ENCODE measurements at places on chromosomes 6 and 20.

GRCh38 chr6:35327349-35328027 lies 14.9 kb upstream of the PPARD start:
- no peak overlapping the region for H3K4me3 ChIP-seq
- DNase-seq, result peak; percentile 58
- H3K27me3 ChIP-seq, result peaks cover 6% of the 10 kb centered on the region
- H3K36me3 ChIP-seq, result no peaks in the 10 kb centered on the region
- peaks cover 7% of the 10 kb centered on the region for H3K4me1 ChIP-seq

DNA sequence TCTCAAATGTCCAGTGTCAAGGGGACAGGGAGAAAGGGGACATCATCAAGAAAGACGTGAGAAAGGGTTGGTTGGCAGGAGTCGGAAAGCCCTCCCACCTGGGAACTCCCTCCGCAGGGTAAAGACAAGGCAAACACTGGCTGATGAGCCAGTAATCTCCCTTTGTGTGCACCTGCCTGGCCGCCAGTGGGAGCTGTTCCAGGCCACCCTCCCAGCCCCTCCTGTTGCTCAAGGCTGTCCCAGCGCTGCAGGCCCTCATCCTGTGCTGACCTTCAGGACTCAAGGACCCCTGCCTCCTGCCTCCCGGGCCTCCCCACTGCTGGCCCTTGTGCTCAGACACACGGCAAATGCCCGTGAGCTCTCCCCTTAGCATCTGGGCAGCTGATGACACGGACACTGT lies 7.4 kb downstream of the FRMD1 start:
- no peaks in the 10 kb centered on the region for H3K36me3 ChIP-seq
- no peak for DNase-seq
- H3K4me1 ChIP-seq, result peaks cover 5% of the 10 kb centered on the region
- no peak overlapping the region for H3K4me3 ChIP-seq
- H3K27me3 ChIP-seq, result peaks cover 13% of the 10 kb centered on the region
- no peak overlapping the region for H3K27ac ChIP-seq

DNA sequence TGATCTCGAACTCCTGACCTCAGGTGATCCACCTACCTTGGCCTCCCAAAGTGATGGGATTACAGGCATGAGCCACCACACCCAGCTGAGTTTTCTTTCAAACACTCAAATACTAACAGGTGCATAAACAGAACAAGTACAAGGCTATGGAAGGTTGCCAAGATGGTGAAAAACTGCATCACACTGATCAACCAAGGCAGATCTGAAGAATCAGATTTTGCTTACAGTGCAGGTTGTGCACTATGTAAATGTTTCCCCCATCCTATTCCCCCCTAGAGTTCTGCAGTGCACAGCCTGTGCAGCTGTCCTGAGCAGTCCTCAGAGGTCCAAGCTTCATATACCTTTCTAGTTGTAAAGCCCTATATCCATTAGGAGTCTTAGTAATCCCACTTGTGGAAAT lies 73.0 kb downstream of the GFRA4 start:
- no peak overlapping the region for H3K4me3 ChIP-seq
- no peak for DNase-seq
- H3K4me1 ChIP-seq, result no peaks in the 10 kb centered on the region
- no peak overlapping the region for H3K27ac ChIP-seq
- peaks cover 72% of the 10 kb centered on the region for H3K36me3 ChIP-seq

- H3K27ac ChIP-seq, result no peak overlapping the region
- no peak for DNase-seq
- H3K4me1 ChIP-seq, result peaks cover 37% of the 10 kb centered on the region
- no peaks in the 10 kb centered on the region for H3K36me3 ChIP-seq
- H3K4me3 ChIP-seq, result no peak overlapping the region
Observed at GRCh38 chr20:57698116-57698866, 11.5 kb downstream of the PMEPA1 start.

DNA sequence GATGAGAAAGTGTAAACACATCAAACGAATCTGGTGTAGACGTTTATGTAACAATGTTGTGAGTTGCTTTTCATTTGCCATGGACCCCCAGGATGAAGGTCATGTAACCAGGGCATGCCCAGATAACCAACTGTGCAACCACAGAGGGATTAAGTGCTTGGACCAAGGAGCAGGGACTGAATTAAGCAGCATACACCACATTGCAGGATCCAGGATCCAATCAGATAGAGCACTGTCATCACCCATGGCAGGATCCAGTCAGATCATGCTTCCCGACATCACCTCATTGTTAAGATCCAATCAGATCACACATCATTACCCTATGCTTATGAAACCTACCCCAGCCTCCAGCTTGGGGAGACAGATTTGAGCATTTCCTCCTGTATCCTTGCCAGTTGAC lies 74.3 kb upstream of the RCAN2 start:
- H3K27ac ChIP-seq, result no peak overlapping the region
- DNase-seq, result no peak
- no peaks in the 10 kb centered on the region for H3K36me3 ChIP-seq
- no peaks in the 10 kb centered on the region for H3K27me3 ChIP-seq
- peaks cover 6% of the 10 kb centered on the region for H3K4me1 ChIP-seq

DNA sequence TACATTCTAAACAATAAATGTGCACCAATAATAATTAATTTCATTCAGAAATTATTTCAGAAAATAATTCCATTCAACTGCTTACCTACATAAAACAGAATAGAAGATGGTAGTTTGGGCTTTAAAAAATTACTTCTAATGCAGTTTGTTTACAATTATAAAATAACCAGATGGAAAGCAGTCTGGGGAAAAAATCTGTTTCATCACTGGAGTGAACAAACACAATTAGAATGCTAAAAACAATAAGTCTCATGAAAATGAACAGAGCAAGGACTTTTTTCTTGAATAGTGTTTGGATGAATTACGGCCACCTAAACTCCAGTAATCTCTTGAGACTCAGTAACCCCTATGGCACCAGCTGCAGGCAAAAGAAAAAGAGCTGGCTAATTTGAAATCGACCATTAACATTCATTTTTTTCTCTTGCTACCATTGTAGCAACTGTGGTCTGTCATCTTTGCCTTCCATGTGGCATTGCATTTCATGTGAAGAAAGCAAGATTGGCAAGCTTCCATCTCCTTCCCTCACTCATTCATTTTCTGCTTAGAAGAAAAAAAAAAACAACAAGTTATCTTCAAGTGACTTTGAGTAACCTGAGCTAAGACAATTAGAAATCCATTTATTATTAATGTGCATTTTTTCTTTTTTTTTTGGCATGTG lies 88.4 kb upstream of the CEP85L start:
- DNase-seq, result no peak
- H3K4me1 ChIP-seq, result peaks cover 5% of the 10 kb centered on the region
- H3K27ac ChIP-seq, result no peak overlapping the region
- no peaks in the 10 kb centered on the region for H3K36me3 ChIP-seq
- peaks cover 3% of the 10 kb centered on the region for H3K27me3 ChIP-seq

DNA sequence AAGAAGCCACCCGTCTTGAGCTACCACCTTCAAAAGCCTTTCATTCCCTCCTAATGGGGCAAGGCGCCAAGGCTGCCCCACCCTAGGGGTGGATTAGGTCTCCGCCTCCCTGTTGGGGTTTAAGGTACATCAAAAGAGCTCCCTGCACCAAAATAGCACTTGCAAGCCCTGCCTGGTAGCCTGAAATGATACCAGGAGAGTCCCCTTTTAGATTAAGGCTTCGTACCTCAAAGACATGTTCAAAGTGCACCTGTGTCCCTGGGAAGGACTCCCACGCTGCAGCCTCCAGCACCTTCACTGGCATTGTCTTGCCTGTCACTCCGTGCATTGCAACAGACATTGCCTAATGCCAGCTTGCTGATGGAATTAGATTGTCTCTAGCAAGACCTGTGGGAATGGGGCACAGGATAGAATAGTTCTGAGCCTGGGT lies 15.7 kb upstream of the CDKN1A start:
- H3K27ac ChIP-seq, result peak overlapping the region; percentile 3
- H3K27me3 ChIP-seq, result peaks cover 3% of the 10 kb centered on the region
- H3K36me3 ChIP-seq, result no peaks in the 10 kb centered on the region
- DNase-seq, result no peak
- H3K4me3 ChIP-seq, result no peak overlapping the region

DNA sequence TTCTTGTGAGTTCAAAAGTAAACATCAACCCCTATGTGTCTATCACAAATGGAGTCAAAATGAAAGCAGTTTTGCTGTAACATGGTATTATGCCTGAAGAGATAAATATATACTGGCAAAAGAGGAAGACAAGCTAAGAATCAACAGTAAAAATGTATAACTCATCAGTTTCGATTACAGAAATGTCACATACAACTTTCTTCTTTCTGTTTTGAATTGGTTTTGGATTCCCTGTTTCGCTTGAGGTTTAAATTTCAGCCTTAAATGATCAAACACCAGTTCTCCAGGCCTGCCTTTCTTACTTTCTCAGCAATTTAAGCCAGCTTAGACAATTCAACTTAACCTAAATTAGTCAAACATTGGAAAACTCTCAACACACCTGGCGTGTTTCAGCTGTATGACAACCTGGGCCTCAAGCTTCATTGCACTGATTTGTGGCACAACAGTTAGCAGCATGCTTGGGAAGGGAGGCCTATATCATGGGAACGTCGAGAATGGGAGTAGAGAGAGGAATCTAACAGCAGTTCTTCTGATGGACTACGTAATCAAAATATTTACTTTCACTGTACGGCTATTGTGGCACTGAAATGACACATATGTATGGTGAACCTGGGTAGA lies 51.9 kb upstream of the MARCKS start:
- DNase-seq, result no peak
- H3K27me3 ChIP-seq, result peaks cover 7% of the 10 kb centered on the region
- peaks cover 11% of the 10 kb centered on the region for H3K4me1 ChIP-seq
- no peak overlapping the region for H3K4me3 ChIP-seq

- peaks cover 63% of the 10 kb centered on the region for H3K36me3 ChIP-seq
- no peak for DNase-seq
- H3K27ac ChIP-seq, result no peak overlapping the region
- no peaks in the 10 kb centered on the region for H3K27me3 ChIP-seq
- H3K4me1 ChIP-seq, result no peaks in the 10 kb centered on the region
Observed at GRCh38 chr6:53095716-53096115, 30.5 kb downstream of the FBXO9 start.

DNA sequence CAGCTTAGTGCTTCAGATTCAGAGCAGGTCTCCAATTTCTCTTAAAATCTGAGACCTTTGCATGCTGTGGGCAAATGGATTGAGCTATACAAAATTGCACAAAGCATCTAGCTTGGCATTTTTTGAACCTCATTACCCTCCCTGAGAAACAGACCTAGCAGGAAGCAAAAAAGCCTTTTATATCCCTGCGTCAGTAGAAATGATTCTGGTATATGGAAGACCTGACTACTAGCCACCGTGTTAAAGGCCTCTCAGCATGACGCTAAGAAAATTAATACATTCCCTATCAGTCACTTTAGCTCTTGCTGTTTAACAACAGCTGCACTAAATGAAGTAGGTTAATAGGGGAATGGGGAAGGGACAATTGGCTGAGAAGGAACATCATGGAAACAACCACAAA lies 110.7 kb upstream of the SMLR1 start:
- no peak for DNase-seq
- no peak overlapping the region for H3K27ac ChIP-seq
- peaks cover 36% of the 10 kb centered on the region for H3K4me1 ChIP-seq
- H3K27me3 ChIP-seq, result peaks cover 7% of the 10 kb centered on the region
- no peaks in the 10 kb centered on the region for H3K36me3 ChIP-seq

DNA sequence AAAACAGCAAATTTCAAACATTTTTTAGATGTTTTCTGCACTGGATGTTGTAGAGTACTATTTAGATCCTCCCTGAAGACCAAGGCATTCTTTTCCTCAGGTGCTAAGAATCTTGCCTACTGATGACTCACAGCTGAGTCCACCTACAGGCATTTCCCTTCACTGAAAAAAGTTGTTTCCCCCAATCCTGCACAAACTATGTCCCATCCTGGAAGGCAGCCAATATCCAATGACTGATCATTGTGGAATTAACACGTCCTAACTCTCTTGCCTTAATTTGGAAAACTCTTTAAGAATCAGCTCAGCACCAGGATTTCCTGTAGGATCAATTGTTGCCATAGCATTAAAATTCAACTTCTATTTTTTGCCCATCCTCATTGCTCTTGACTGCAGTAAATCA lies 268.4 kb upstream of the IRAK1BP1 start:
- no peak for DNase-seq
- H3K27ac ChIP-seq, result no peak overlapping the region
- no peaks in the 10 kb centered on the region for H3K4me1 ChIP-seq
- H3K27me3 ChIP-seq, result no peaks in the 10 kb centered on the region

GRCh38 chr6:148818939-148819575 lies 72.2 kb downstream of the UST start:
- H3K36me3 ChIP-seq, result peaks cover 20% of the 10 kb centered on the region
- H3K4me3 ChIP-seq, result no peak overlapping the region
- no peaks in the 10 kb centered on the region for H3K27me3 ChIP-seq
- DNase-seq, result no peak

GRCh38 chr6:84547341-84547801 lies 217.0 kb downstream of the TBX18 start:
- no peak overlapping the region for H3K4me3 ChIP-seq
- H3K36me3 ChIP-seq, result peaks cover 30% of the 10 kb centered on the region
- H3K27ac ChIP-seq, result peak overlapping the region; percentile 40
- H3K27me3 ChIP-seq, result peaks cover 3% of the 10 kb centered on the region
- peaks cover 29% of the 10 kb centered on the region for H3K4me1 ChIP-seq

DNA sequence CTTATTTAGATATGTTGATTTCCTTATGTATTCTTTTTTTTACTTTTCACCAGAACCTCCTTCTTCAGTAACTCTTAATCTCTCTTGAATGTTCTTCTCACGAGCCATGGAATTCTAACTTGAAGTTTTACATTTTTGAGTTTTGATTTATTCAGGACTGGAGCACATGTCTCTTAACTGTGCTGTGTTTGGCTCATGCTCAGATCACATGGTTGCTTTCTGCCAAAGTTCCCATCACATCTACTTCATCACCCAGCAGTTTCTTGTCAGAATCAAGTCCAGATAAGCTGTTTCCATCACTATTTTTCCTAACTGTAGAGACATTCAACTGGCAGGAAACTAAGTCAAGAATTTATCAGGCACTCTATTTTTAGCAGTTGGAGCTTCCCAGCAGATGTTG lies 31.7 kb downstream of the SLC35A1 start:
- H3K4me1 ChIP-seq, result no peaks in the 10 kb centered on the region
- H3K27ac ChIP-seq, result peak overlapping the region; percentile 1
- DNase-seq, result no peak

- H3K27me3 ChIP-seq, result peaks cover under 1% of the 10 kb centered on the region
- H3K4me1 ChIP-seq, result peaks cover 12% of the 10 kb centered on the region
- no peak overlapping the region for H3K27ac ChIP-seq
- DNase-seq, result no peak
- H3K36me3 ChIP-seq, result no peaks in the 10 kb centered on the region
- H3K4me3 ChIP-seq, result no peak overlapping the region
Observed at GRCh38 chr6:90319044-90319443, 22.4 kb upstream of the BACH2 start.

GRCh38 chr6:5090603-5091002 lies 5.5 kb downstream of the PPP1R3G start:
- no peak overlapping the region for H3K4me3 ChIP-seq
- no peak overlapping the region for H3K27ac ChIP-seq
- peaks cover 41% of the 10 kb centered on the region for H3K27me3 ChIP-seq
- no peaks in the 10 kb centered on the region for H3K36me3 ChIP-seq
- H3K4me1 ChIP-seq, result peaks cover 31% of the 10 kb centered on the region

GRCh38 chr20:59733351-59733750 lies 129.0 kb downstream of the PHACTR3 start:
- no peaks in the 10 kb centered on the region for H3K36me3 ChIP-seq
- H3K27ac ChIP-seq, result no peak overlapping the region
- peaks cover 8% of the 10 kb centered on the region for H3K27me3 ChIP-seq
- no peak overlapping the region for H3K4me3 ChIP-seq
- H3K4me1 ChIP-seq, result no peaks in the 10 kb centered on the region
- DNase-seq, result no peak

- no peak overlapping the region for H3K4me3 ChIP-seq
- no peak overlapping the region for H3K27ac ChIP-seq
- H3K36me3 ChIP-seq, result peaks cover 57% of the 10 kb centered on the region
- H3K4me1 ChIP-seq, result peaks cover 18% of the 10 kb centered on the region
- no peak for DNase-seq
Observed at GRCh38 chr20:58706150-58706892, 13.7 kb downstream of the NPEPL1 start.
